Activated CD8-positive, alpha-beta memory T cell treated with anti-CD3 and anti-CD28 coated beads for 1 hour (primary cell): ENCODE measurements at places on chromosomes 11 and 22.

GRCh38 chr11:2306452-2306823, 4.6 kb downstream of the TSPAN32 start:
- no peak for DNase-seq

DNA sequence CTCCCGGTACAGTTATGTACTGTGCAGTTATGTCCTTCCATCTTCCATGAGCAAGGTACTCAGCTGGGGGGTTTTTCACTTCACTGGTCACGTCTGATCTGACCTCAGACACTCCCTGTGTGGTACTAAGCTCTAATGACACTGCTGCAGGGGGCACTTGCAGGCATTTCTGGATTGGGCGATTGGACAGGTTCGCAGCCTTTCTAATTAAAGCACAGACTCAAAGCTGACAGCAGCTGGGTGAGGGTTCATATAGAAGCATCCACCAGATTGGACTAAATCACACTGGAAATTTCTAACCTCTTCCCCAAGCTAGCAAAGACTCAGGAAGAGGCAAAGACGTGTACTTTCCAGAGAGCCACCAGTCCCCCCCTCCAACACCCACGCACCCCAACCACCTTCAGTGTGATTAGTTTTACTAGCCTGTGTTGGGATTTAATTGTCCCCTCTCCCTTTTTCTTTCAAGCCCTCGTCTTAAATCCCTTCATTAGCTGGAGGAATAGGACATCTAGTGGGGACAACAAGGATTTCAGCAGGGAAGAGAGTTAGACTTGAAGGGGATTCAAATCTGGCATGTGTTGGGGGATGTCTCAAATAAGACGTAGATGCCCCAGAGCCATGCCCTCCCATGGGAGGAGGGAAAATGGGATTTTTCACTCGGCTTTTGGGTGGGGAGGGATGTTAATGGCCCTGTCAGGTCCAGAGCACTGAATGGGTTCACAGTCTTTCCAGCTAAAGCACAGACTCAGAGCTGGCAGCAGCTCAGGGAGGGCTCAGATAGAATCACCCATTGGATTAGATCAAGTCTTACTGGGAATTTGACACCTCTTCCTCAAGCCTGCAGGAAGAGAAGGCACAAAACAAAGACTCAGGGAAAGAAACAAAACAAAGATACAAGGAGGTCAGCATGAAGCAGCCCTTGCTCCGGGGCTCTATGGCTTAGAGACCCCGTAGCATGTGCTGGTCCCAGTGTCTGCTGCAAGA, 10.9 kb downstream of the INS start:
- DNase-seq = no peak

GRCh38 chr11:129143335-129143734, 48.8 kb downstream of the ARHGAP32 start:
- DNase-seq = no peak

GRCh38 chr11:26909991-26910591, 83.8 kb upstream of the FIBIN start:
- no peak for DNase-seq

- DNase-seq = no peak
Measured at GRCh38 chr11:44684859-44685281, 41.9 kb upstream of the TSPAN18 start.

GRCh38 chr11:41284354-41284753, 175.1 kb downstream of the LRRC4C start:
- no peak for DNase-seq

DNA sequence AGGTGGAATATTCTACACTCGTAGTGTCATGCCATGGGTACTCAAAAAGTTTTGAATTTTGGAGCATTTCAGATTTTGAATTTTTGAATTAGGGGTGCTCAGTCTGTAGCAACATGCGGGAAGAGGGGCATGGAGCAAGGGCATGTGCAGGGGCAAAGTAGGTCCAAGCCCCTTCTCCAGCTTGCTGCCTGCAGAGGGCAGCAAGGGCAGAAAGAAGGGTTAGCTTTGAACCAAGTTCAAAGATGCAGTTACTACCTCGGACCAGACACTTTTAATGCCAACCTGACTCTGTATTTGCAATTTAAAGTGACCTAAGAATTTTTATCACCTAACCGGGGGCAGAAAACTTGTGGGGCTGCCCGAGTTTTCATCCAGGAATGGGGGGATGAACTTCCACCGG, 68.2 kb downstream of the CD82 start:
- DNase-seq = no peak

- DNase-seq = no peak
Measured at GRCh38 chr11:13637125-13638069, 31.1 kb upstream of the FAR1 start.

DNA sequence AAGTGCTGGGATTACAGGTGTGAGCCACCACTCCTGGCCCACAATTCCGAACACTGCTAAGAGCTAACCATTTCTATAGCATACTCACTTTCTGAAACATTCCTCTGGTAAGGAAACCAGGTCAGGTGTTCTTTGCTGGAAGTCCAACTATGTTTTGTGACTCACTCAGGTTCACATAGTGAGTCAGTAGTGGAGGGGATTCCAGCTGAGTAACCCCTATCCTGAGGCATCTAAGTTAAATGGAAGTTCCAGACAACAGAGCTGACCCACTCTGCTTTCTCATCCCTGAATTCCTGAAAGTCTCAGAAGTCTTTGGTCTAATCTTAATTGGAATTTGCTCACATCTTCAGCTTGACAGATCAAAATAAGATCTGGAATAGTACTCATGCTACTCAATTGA, 3.0 kb upstream of the CHRNA10 start:
- DNase-seq = no peak

DNA sequence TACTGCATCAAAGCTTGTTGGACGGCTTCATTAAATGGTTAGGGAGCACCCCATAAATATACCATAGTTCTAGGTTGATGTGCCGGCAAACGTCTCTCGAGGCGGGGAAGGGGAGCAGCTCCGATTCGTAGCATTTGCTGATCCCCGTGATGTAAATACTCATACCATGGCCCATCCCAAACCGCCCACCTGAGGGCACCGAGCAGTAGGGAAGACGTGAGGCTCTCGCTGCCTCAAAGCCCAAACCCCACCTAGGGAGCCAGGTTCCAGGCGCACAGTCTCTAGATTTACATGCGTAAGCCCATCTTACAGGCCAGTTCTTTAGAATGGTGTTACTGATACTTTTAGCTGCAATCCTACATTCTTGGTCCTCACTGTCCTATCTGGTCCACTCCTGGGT, 124.0 kb downstream of the FEZ1 start:
- no peak for DNase-seq

- no peak for DNase-seq
Measured at GRCh38 chr11:59755701-59756557, 753 bp downstream of the STX3 start.

GRCh38 chr22:50179937-50180726, 5.6 kb upstream of the TRABD start:
- no peak for DNase-seq

DNA sequence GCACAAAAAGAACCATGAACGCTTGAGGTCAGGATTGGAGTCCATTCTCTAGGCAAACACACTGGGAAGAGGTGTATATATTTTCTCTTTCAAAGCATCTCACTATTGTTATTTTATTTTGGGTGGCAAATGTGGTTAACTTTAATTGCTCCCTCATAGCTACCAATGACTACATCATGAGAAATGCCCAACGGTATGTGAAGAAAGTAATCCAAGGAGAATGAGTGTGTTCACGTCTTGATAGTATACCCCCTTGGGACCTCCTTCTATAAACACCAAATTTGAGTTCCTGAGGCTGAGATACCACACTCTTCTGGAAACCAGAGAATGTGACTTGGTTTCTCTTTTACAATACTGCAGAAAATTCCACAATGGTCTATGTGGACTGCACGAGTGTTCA, 15.8 kb downstream of the OR8D1 start:
- DNase-seq = no peak

DNA sequence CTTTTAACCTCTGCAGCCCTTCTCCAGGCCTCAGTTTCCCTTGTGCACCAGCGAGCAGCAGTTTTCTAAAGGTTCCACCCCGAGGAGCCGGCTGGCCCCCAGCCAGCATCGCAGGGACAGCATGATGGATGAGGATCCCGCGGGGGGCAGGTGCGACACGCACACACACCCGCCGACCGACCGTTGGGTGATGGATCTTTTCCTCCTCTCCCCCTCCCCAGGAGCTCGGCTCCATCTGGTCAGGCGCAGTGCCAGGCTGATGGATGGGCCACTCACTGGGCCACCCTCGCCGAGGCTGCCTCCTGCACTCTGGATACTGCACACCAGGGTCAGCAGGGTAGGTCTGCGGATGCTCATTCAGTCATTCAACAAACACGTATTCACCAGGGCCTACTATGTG, 12.8 kb upstream of the CABP7 start:
- no peak for DNase-seq

DNA sequence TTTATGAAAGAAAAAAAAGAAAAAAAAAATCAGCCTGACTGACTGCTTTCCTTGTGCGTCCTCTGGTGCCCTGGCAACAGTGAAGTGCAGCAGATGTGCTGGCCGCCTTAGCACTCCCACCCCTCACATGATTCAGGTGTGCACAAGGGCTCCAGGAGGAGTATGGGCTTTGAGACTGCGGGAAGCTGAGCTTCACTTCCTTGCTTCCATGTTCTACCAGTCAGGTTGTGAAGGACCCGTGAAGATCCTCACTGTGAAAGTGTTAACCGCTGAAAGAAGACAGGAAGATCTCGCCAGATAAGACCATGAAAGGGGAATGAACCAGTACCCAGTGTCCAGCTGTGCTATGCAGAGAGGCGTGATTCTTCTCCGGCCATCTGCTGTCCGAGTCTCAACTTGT, 48.2 kb downstream of the HIRA start:
- no peak for DNase-seq

GRCh38 chr11:44823006-44823405, 96.2 kb downstream of the TSPAN18 start:
- no peak for DNase-seq

GRCh38 chr11:133266986-133267385, 265.3 kb downstream of the OPCML start:
- no peak for DNase-seq

DNA sequence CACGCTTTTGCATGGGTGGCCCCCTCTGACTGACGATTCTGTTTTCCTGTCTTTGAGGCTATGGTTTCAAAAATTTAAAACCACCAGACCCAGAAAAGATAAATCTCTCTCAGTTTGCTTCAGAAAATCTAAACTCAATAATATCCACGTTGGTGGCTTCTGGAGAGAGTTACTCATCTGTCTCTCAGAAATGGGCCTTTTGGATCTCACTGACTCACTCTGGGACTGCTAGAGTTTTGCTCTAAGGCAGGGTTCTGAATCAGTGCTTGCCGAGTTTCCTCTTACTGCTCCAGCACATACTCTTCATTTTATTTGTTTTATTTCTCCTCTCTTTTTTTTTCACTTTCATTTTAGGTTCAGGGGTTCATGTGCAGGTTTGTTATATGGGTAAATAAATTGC, 305.7 kb downstream of the BLID start:
- DNase-seq = no peak

DNA sequence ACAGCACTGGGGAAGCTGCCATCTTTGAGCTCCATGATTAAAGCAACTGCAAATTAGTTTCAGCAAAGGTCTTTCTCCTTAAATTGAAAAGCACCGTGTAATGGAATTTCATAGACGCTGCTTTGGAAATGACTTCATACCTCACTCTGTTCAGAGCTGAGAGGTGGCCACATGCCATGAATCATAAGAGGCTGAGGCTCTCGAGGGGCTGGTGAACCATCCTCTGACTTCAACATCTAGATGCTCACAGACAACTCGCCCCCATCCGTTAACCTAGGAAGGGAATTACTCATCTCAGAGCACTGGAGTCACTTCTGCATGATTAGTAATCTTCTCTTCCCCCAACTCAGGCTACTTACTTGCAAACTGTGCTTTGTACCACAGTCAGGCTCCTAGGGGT, 122.3 kb downstream of the RCN1 start:
- DNase-seq = no peak

DNA sequence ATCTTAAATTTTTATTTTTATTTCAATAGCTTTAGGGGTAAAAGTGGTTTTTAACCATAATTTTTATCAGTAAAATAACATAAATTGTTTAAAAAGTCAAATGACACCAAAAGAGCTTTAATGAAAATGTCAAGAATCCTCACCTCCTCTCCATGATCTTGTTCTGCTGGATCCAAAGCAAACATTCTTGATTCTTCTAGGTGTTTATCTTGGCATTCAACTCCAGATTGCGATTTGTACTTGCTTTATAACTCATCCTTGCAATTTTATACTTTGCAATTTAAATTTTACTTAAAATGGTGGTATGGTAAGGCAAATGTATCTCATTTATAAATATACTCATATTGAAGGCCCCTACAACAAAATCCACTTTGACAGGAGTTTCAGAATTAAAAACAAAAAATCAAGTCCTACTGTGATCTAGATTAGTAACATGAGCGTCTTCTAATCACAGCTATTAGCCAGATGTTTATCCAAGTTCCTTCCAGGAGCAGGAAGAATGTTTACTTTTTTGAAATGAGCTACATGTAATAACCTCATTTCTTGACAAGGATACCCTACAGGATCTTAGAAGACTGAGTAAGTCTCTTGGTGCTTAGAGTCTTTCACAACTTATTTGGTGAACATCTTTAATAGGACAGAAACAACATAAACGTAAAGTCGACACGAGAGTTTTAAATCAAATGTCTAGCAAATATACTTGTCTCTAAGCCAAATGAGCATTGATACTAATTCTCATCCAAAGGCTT, 72.4 kb upstream of the CARD18 start:
- no peak for DNase-seq

- DNase-seq = no peak
Measured at GRCh38 chr11:11072067-11072466, 214.2 kb upstream of the ZBED5 start.

DNA sequence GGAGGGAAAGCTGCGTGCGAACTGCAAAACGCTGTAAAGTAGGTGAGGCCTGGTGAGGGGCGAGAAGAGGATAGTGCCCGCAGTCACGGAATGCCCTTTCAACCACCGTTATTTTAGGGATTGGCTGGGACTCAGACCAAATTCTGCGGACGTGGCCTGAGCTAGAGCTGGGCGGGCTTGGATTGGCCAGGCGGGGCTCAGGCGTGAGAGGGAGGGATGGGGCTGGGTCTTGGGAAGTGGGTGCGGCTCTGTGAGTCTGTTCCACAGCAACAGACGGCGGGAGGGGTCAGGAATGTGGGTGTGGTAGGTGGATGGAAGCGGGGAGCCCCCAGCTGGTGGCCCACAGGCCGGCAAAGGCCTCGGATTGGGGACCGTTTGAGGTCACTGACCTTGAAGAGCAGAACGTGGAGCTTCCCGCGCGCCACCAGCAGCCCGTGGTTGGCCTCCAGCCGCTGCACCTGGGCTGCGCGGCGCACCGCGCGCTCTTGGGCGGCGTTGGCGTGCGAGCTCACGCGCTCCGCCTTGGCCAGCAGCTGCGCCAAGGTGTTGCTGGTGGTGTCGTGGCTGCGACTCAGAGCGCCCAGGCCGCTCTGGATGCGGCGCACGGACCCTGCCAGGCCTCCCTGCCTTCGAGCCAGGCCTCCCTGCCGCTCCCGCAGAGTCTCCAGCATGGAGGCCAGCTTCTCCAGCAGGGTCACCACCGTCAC, 444 bp downstream of the CAVIN3 start:
- DNase-seq = no peak
